ENCODE measurements at places on chromosomes 7 and 10. TPM values are rescaled to one million over a fixed set of nuclear protein-coding genes. Genes with fewer than 3 reads are reported as not detected.

The SFR1 gene
- polyA plus RNA-seq = 5.6 TPM

The TRIM50 gene
- polyA plus RNA-seq = 0.57 TPM

The PILRA gene
- polyA plus RNA-seq = 5.2 TPM

The CLDN4 gene
- 0.97 TPM for polyA plus RNA-seq

The CYP2E1 gene
- polyA plus RNA-seq = 1.6 TPM

The TMEM140 gene
- 14.6 TPM for polyA plus RNA-seq

The COBL gene
- polyA plus RNA-seq = 145 TPM

The NME8 gene
- not detected for polyA plus RNA-seq

The FFAR4 gene
- 0.43 TPM for polyA plus RNA-seq

The SH2D4B gene
- 0.10 TPM for polyA plus RNA-seq

The TMEM270 gene
- polyA plus RNA-seq = not detected

The SLC26A5 gene
- 0.14 TPM for polyA plus RNA-seq

The CRPPA gene
- polyA plus RNA-seq = 4.4 TPM

The ERLIN1 gene
- 33.2 TPM for polyA plus RNA-seq

The CDC14C gene
- not detected for polyA plus RNA-seq

The OR2A1 gene
- 0.19 TPM for polyA plus RNA-seq

The LLCFC1 gene
- 0.26 TPM for polyA plus RNA-seq

The HOXA1 gene
- 0.50 TPM for polyA plus RNA-seq

The NPTX2 gene
- polyA plus RNA-seq = 6.9 TPM

The CCNJ gene
- 9.9 TPM for polyA plus RNA-seq

The OR6B1 gene
- not detected for polyA plus RNA-seq

The TRPV5 gene
- 0.09 TPM for polyA plus RNA-seq

The GNAT3 gene
- polyA plus RNA-seq = not detected

The MRLN gene
- polyA plus RNA-seq = 172 TPM

The CUZD1 gene
- polyA plus RNA-seq = 1.0 TPM

The ABCB1 gene
- 0.41 TPM for polyA plus RNA-seq

The LRCH4 gene
- polyA plus RNA-seq = 31.9 TPM

The HTR7 gene
- 0.36 TPM for polyA plus RNA-seq

The HHEX gene
- polyA plus RNA-seq = 8.1 TPM

The PAPOLB gene
- polyA plus RNA-seq = 0.04 TPM

The SLC39A12 gene
- not detected for polyA plus RNA-seq

The TRPV6 gene
- polyA plus RNA-seq = 0.05 TPM

The LRRD1 gene
- 0.75 TPM for polyA plus RNA-seq

The PHKG1 gene
- polyA plus RNA-seq = 55.4 TPM

The NUTM2E gene
- 0.67 TPM for polyA plus RNA-seq

The TEX36 gene
- polyA plus RNA-seq = not detected

The DGKB gene
- 0.35 TPM for polyA plus RNA-seq

The LAMTOR4 gene
- polyA plus RNA-seq = 59.5 TPM

The GSTO2 gene
- 1.1 TPM for polyA plus RNA-seq

The KCNIP2 gene
- 6.0 TPM for polyA plus RNA-seq

The ACBD7 gene
- 0.59 TPM for polyA plus RNA-seq

The MMD2 gene
- not detected for polyA plus RNA-seq

The PNLIPRP3 gene
- polyA plus RNA-seq = 0.17 TPM

The GSTK1 gene
- polyA plus RNA-seq = 81.9 TPM

The WIPF3 gene
- 28.4 TPM for polyA plus RNA-seq

The HERPUD2 gene
- polyA plus RNA-seq = 28.8 TPM

The NEUROD6 gene
- not detected for polyA plus RNA-seq

The PBLD gene
- polyA plus RNA-seq = 6.8 TPM

The PDE6C gene
- polyA plus RNA-seq = 0.75 TPM

The ZNF467 gene
- 9.1 TPM for polyA plus RNA-seq

The ANKRD30A gene
- not detected for polyA plus RNA-seq

The ADK gene
- polyA plus RNA-seq = 30.8 TPM

The AASS gene
- polyA plus RNA-seq = 19.8 TPM

The TACR2 gene
- polyA plus RNA-seq = 0.77 TPM

The ACTL6B gene
- polyA plus RNA-seq = not detected

The CADPS2 gene
- 6.0 TPM for polyA plus RNA-seq

The ARPC1B gene
- polyA plus RNA-seq = 48.9 TPM
